Activated CD8-positive, alpha-beta memory T cell treated with anti-CD3 and anti-CD28 coated beads for 48 hours (primary cell): ENCODE measurements at places on chromosomes 6 and 20.

GRCh38 chr6:92906385-92906784, 513.0 kb downstream of the EPHA7 start:
- DNase-seq = no peak

DNA sequence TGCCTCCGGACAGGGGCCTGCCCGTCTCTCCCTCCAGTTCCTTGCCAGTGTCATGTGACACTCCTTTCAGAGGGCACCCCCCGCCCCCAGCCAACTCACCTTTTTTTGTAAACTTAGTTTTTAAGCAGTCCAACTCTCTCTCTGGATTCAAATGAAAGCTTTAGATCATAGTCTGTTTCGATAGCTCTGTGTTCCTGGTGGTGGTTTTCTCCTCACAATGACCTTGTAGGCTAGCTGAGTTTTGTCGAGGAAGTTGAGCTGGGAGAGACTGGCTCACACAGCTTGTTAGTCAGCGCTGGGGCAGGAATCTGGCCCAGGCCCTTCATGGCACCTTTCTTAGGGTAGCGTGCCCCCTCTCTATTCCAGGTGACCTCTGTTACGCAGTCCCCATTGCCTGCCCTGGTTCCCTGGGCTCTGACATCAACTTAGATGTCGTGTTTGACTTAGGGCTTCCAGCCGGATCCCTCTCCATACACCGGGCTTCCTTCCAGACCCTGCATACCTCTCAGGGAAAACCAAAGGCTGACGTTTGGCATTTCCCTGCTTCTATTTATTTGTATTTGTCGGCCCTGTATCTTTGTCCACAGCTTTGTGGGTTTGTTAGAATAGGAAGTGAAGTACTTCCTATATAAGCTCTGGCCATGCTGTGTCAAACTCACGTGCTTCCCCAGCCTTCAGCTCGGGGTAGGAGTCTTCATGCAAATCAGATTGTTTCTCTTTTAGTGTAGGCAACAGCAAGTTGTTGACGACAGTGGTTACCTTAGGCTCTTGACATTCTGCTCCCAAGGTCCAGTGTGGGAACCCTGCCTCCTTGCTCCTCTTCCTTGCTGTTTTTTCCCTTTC, 12.7 kb downstream of the IGF2R start:
- no peak for DNase-seq

GRCh38 chr6:101011186-101011585, 130.1 kb upstream of the ASCC3 start:
- DNase-seq = no peak

DNA sequence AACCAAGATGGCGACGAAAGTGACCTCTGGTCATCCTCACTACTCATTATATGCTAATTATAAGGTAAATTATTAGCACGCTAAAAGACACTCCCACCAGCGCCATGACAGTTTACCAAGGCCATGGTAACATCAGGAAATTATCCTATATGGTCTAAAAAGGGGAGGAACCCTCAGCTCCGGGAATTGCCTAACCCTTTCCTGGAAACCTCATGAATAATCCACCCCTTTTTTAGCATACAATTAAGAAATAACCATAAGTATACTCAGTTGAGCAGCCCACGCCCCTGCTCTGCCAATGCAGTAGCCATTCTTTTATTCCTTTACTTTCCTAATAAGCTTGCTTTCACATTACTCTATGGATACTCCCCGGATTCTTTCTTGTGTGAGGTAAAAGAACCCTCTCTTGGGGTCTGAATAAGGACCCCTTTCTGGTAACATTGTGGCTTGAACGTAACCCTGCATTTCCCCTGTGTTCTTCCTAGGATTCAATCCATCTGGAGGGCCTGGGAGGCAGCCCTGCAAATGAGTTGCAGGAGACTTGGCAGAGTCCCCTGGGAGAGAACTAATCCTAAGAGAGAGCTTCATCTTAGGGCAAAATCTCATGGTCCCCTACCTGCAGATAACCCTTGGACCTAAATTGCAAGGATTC, 225.6 kb upstream of the JARID2 start:
- DNase-seq = no peak

- DNase-seq = no peak
Observed at GRCh38 chr20:50892394-50892793, 38.8 kb downstream of the ADNP start.

GRCh38 chr6:167742719-167743303, 83.9 kb upstream of the AFDN start:
- no peak for DNase-seq

GRCh38 chr6:55756531-55757031, 118.8 kb downstream of the BMP5 start:
- no peak for DNase-seq

DNA sequence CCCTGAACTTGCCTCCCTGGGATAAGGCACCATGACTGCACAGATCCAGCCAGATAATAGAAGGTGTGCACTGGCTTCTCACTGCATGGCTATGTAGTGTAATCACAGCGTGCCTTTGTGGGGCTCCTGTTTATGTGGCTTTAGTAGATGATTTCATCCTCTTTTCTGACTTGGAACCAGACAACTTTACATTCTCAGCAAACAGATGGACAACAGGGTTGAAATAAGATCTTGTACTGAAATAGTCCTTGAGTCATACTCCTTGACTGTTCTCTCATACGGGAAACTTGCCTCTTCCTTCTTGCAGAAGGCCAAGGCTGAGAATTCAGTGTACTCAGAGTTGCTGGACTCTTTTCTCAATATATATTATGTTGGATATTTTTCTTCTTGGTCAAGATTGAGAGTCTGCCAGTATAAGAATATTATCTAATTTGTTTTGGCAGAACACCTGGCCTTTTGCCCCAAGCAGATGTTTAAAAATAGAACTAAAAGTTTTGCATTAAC, 25.0 kb upstream of the RNF144B start:
- DNase-seq = no peak

DNA sequence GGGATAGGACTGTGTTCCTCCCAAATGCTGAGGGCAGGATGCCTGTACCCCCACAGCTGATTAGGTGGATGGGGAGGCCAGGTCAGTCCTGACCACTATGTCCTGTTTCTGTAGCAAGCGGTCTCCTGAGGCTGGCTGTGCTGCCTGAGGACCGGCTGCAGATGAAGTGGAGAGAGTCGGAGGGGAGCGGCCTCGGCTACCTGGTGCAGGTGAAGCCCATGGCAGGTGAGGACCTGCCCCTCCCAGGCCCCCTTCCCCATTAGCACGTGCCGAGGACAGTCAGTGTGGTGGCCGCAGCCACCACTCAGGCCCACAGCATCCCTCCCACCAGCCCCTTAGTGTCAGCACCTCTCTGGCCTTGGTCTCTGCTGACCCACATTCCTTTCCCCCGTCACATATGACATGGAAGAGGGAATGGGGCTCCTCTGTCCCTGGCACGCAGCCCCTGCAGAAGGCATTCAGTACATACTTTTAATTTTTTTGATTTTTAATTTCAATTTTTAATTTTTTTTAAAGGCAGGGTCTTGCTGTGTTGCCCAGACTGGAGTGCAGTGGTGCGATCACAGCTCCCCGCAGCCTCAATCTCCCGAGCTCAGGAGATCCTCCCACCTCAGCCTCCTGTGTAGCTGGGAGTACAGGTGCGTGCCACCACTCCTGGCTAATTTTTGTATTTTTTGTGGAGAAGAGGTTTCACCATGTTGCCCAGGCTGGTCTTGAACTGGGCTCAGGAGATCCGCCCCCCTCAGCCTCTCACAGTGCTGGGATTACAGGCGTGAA, 5.0 kb downstream of the COL20A1 start:
- DNase-seq = no peak

DNA sequence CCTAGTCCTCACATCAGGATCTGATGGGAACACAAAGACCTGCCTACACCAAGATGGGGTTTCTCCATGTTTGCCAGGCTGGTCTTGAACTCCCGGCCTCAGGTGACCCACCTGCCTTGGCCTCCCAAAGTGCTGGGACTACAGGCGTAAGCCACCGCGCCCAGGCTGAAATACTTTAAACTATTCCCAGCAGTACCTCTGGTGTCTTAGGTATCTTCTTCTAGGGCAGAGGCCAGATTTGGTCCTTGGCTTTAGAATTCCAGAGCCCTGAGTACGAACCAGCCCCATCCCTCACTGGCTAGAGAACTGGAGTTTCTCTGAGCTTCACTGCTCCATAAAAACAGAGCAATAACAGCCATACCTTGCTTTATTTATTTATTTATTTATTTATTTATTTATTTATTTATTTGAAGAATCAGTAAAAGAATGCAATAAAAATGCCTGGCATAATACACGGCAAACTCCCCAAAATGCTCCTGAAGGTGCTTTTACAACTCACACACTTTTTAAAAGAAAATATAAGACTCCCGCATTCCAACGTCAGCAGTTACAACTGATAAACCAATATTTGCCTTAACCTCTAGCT, 312.1 kb downstream of the TFAP2C start:
- no peak for DNase-seq

DNA sequence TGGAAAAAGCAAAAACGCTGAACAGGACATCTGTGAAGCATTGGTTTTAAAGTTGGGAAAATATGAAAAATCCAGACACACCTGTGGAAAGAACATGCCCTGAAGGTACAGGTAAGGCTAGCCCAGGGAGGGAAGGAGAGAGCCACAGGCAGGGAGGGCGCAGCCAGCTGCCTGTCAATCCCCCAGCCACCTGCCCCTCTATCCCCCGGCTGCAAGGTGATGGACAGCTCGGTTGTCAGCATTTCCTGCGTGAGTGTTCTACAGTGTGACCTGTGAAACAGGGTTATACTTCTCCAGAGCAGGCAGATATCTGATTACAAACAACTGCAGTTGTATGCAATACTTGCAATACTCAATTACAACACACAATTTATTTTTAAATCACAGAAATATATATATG, 358.1 kb downstream of the SMOC2 start:
- no peak for DNase-seq

- no peak for DNase-seq
Observed at GRCh38 chr6:12118607-12119006, 106.5 kb downstream of the HIVEP1 start.

DNA sequence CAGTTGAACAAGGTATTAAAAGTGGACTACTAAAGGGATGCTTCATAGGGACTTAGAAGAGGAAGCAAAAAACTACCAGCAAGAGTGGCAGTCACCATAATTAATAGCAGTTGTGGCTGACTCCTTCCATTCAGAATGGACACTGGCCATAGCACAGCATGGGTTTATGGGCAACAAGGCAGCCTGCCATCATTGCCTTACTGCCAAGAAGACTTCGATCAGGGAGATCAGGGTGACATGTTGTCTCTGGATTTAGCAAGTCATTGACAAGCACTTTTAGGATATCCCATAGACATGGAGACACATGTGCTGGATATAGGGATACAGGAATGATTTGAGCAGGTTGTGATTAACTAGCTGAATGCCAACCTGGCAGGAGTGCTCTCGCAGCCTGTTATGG, 35.3 kb upstream of the RIPOR2 start:
- no peak for DNase-seq

DNA sequence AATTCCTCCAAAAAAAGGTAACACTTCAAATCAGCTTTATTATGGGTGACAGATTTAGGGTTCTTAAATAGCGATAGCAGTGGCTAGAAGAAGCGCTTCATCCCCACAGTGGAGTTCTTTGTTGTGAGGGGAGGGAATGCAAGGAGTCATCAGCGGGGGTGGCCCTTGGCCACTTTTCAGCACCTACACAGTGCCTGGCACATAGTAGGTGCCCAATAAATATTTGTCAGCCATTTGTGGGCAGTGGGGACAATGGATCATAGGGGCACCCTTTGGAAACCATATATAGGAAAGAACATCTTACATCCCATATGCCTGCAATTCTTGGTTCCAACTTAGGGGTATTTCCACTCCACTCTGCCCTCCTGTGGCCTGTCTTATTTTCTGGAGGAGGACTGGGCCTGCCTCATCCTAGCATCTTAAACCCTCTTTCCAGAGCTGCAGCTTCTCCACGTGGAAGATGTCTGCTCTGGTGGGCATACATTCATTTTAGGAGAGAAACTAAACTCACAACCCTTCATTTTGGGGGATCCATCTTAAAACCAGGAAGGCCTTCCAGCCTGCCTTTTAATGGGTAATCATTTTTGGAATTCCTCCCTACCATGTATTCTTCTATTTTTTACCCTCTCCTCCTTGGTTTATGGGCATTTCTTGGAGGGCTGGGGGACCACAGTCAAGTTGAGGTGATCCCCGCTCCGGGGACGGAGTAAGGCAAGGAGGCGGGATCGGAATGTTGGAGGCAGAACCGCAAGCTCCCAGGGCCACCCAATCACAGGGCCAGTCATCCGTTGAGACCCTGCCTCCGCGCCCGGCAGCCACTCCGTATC, 2.6 kb upstream of the GPSM3 start:
- DNase-seq = no peak

DNA sequence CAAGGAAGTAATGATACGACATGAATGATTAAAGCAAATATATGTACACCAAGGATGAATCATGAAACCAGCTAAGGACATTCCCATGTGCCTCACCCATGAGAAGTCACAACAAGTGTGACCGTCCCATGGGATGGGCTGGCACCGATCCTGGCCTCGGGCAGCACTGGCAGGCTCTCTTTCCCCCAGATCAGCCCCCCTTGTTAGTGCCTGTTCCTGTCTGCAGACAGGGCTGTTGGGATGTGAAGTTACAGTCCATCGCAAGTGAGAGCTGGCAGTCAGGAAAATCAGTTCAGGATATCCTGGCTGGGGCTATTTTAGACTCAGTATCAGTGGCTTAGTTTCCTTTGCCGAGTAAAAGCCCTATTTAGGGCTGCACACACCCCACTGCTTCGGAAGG, 129.2 kb upstream of the SNX9 start:
- DNase-seq = no peak

DNA sequence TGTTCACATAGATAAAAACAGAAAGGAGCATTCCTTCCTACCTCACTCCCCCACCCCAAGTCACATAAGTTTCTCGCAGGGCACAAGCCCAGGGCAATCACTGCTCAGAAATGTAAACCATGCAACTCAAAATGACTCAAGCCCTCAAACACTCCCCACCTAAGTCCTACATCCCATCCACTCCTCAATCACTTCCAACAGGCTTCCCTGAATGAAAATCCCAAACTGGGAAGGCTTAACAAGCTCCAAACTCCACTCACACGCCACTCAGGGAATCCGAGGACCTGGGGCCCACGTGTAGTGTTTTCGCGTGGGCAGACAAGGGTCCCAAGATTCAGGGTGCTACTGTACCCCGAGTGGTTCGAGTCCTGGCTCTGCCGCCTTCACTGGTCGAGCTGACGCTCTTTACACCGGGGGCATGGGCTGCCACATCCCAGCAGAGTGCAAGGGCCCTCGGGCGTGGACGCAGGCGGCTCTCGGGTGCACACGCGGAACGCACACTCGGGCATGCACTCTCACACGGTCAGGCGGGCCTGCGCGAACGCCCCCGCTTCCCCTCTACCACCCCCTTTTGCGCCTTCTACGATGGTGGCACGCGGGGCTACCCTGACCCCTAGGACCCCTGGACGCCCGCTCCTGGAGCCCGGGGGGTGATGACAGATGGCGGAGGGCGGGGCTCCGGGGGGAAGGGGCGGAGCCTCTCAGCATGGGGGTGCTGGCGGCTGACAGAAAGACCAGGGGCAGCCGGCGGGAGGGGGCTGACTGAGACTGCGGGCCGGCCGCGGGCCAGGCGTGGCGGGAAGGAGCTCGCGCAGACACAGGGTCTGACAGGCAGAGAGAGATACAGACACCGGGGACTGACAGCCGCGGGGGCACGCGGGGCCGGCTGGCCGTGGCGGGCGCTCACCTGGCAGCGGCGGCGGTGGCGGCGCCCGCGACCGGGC, 657 bp downstream of the ZHX3 start:
- peak; percentile 78 for DNase-seq

GRCh38 chr6:163776906-163777686, 362.6 kb downstream of the QKI start:
- DNase-seq = no peak

- DNase-seq = no peak
Observed at GRCh38 chr6:815348-815738, 122.4 kb upstream of the EXOC2 start.
